ENCODE measurements at places on chromosomes 12 and 14.

DNA sequence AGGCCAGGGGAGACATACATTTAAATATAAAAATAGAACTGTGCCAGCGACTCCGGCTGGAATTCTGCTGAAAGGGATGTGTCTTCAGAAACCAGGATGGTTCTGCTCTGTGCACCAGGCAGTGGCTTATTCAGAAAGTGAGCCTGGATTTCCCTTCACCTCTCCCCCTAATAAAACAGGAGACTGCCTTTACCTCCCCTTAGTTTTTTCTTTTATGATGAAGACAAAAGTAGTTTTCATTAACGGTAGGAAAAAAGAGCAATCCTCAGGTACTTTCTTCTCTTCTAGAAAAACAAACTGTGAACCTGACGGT is 346 bp downstream of the SLC7A8 start:
- peak; percentile 13 for DNase-seq

- no peak for DNase-seq
Measured at GRCh38 chr14:78710963-78711362, 540.8 kb downstream of the NRXN3 start.

- no peak for DNase-seq
Measured at GRCh38 chr12:53995378-53996239, 4.4 kb upstream of the HOXC9 start.

DNA sequence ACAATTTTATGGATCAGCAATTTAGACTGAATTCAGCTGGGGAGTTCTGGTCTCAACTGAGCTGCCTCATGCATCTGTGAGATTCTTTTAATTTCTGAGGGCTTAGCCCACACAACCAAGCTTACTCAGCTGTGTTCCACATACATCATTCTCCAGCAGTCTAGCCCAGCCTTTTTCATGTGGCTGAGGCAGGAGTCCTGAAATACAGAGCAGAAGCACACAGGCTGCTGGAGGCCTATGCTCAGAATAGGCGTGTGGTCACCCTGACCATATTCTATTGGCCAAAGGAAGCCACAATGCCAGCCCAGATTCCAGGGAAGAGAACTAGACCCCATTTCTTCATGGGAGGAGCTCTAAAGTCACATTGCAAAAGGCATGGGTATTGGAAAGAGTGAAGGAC is 72.3 kb upstream of the DHRS4 start:
- no peak for DNase-seq

DNA sequence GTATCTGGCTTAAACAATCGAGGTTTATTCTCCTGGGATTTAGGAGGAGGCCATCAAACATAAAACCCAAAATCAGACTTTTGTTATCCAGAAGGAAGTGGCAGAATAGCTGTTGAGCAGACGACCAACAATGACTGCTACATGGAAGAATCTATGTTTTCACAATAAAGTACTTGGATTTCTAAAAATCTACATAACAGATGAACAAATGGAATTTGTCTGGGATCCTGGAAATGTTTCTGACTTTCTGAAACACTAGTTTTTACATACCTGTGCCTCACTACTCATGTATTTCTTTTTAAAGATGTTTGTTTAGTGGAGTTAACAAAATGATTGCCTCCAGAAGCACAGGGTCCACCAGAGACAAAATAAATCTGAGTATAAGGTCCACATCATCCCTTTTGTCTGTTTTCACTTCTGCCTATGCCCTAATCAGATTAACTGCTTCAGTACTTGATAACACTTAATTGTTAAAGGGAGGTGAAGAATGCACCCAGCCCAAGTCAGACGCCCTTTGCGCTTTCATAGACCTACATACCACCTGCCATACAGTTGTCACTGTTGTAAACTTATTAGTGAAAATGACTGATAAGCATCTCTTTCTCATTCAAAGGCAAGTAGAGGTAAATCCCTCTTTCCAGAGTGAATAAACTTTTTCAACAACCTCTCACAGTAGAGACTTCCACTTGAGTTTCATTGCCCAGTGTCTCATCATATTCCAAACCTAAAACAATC is 164.6 kb downstream of the EGLN3 start:
- DNase-seq: no peak

DNA sequence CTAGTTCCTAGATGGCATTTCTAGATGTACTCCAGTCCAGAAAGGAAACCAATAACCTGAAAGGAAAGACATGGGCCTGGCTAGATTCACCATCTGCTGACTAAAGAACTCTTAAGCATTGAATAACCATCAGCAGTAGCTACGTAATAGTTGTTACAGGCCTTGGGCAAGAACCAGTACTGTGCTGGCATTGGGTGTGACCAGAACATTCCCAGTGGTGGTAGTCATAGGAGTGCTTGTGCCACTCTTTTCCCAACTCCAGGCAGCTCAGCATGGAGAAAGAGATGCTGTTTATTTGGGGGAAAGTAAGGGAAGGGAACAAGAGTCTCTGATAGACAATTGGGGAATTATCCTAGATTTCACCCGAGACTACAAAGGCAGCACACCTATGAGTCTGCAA is 333.3 kb downstream of the SLC16A7 start:
- no peak for DNase-seq

- no peak for DNase-seq
Measured at GRCh38 chr12:123076604-123077297, 74.1 kb downstream of the PITPNM2 start.

GRCh38 chr12:64236549-64236948 is 14.5 kb upstream of the KICS2 start:
- no peak for DNase-seq

DNA sequence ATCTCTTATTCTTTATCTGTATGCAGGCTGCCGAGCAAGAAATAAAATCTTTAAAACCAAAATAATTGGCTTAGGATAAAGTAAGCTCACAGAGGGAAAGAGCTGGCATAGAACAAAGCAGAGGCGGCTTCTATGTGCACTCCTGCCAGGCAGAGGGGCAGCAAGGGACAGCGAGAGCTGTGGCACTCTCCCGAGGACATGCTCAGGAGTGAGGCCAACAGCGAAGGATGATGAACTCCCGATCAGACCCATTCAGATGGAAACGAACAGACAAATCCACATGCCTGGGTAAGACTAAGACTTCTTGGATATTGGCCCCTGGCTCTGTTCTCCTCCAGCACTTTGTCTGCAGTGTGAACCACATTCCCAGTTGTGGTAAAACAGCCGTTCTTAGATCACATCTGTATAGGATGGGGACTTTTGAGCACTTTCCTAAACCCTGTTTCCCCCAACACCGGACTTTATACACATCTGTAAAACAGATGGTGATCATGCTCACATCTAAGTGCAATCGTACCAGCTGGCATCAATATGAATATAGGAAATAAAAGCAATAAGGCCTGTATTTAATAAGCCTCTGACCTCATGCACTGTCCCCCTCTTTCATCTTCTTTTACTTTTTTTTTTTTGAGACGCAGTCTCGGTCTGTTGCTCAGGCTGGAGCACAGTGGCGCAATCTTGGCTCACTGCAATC is 134.1 kb downstream of the PPM1H start:
- no peak for DNase-seq

DNA sequence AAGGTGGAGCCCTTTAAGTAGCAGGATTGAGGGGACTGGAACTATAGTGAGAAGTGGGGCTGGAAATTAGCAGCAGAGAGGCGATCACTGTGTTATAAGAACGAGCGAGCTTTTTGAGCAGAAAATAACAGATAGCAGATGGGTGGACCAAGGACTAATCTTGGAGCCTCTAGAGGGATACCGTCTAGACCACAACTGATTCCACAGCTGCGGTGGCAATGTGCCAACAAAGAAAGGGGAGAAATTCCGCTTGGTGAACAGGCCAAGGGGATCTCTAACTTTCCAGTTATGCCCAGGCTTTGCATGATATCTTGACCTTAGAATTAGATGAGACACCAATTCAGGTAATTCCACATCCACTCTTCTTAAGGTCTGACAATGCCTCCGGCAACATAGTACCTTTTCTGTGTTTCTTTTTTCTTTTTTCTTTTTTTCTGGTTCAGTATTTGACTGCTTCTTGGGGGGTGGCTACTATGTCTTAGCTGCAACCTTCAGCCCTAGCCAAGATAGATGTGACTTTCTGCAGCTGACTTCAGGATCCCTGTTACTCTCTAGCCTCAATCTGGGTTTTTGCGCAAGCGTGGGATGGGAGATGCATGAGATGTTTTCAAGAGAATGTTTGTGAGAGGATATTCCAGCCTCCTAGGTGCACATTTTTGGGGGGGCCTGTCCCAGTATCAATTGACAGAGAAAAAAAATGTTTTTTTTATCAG is 143.4 kb upstream of the CPSF6 start:
- DNase-seq: no peak

DNA sequence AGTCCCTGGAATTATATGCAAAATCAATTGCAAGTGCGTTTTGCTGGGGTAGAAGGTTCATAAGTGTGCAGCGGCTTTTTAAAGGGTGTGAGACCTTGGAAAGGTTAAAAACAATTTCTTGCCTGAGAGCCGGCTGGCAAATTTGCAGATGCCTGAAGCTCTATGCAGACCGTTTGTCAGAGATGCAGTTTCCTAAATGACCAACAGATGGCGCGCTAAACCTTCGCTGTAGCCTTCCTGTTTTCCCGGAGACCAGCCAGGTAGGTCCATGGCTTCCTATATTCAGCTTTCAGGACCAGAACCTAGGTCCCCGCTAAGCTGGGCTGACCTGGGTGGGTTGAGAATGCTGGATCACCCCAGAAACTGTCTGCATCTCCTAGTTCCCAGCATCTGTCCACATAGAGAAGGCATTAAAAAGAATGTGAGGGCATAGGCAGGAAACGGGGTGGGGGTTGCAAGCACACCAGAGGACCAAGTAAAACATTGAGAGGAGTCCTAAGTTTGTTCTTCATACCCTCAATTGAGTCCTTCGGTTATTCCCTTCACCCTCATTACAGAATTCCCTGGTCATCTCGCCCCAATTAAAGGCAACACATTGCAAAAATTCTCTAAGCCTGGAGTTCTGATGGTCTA is 5.7 kb upstream of the NOS1 start:
- peak; percentile 68 for DNase-seq

DNA sequence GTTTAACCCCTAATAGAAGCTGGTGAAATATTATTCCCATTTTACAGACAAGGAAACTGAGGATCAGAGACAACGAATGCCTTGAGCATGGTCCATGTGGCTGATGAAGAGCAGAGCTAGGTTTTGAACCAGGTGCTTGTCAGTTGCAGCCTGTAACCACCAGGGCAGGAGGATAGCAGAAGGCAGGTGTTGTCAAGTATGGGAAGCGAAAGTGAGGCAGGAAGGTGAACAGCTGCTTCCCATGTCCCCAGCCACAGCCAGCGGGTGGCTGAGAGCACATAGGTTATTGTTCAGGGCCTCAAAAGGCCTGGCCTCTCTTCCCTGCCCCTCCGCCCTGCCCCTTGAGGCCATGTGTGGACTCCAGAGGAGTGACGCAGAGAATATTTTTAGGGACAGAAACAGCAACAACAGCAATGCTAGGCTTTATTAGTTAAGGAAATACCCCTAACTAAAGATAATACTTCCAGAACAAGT is 39.6 kb downstream of the IQSEC3 start:
- DNase-seq: peak; percentile 94

DNA sequence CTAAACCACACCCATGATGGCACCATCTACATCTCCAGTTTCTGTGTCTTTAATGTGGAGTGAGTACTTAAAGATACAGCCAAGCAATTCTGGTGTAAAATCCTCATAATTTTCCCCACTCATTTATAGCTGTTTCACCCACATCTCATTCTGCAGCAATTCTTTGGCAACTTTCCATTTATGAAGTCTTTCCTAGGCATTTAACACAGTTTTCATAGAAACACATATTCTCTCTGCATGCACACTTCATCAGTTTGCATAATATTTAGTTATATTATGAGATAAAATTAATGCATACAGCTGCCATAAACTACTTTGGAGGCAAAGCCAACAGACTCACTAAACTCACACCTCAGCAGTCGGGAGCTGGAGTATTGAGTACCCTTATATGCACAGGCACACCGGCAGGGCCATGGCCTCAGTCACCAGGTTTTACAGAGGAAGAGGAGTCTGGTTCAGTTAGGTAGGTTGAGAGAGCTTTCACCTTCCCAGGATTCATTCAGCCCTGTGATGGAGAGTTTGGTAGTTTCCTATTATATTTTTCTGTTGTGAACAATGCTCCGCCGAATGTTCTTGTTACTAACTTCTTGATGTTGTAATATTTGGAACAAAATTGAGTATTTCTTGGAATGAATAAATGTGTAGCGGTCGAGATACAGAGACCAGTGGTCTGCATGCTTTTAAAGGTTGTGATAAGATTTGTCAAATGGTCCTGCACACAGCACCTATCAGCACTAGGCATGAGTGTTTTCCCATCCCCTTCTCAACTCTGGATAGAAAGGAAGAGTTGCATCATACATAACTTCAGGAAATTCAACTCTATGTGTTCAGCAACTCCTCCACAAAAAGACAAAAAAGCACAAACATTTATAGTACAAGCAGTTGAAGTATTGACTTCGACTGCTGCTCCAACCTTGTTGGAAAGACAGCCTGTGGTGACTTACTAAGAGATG is 123.5 kb downstream of the TTC8 start:
- no peak for DNase-seq

- DNase-seq: no peak
Measured at GRCh38 chr12:66072135-66072534, 58.4 kb downstream of the LLPH start.

- DNase-seq: no peak
Measured at GRCh38 chr12:69580074-69580473, 5.2 kb upstream of the CCT2 start.

GRCh38 chr14:56490379-56490778 is 89.2 kb upstream of the TMEM260 start:
- peak; percentile 56 for DNase-seq

DNA sequence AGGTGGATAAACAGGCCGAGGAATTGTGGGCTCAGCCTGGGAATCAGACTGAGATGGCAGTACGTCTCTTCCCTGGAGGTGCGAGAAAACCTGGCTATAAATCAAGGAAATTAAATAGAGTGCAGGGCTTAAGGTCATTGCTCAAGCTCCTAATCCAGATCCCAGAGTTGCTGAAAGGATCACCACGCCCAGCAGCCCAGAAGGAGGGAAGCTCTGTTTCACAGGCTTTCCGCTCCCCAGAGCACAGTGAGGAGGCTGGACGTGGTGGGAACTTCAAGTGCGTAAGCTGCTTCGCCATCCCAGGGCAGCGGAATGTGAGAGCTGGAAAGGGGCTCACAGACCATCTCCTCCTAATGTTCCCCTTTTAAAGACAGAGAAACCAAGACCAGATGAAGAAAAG is 651.6 kb upstream of the TBX3 start:
- no peak for DNase-seq

DNA sequence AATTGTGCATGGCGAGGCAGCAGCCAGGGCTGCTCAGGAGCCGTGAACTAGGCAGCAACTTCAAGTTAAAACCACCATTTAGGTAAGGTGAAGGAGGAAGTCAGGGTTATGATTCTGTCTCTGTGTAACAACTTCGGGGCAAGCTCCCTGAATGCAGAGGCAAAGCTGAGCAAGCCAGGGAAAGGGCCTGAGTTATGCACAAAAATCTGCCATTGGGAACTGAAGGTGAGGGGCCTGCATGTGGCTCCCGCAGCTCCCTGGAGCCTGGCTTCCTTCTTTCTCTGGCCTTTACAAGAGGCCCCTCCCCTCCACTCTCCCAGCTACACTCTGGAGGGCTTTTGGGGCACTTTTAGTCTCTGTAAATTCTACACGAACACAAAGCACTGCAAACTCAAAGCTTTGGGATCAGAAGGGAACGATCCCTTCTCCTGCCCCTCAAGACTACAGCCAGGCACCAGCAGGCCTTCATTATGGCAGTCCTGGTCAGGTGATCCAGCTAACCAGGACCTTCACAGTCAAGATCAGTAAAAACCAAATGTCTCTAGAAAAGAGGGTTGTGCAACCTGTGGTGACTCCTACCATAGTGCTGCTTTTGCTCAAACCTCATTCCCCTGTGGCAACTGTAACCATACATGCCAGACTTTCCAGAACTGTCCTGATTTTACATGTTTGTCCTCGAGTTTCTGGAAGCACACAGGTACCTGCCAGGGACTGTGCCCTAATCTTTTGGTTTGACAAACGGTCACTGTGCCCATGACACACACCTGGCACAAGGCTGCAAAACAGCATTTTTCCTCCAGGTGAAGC is 67.2 kb upstream of the PTGR2 start:
- peak; percentile 41 for DNase-seq
